ENCODE measurements at places on chromosomes 16 and 17. TPM values are rescaled to one million over a fixed set of nuclear protein-coding genes. Genes with fewer than 3 reads are reported as not detected.

DNA sequence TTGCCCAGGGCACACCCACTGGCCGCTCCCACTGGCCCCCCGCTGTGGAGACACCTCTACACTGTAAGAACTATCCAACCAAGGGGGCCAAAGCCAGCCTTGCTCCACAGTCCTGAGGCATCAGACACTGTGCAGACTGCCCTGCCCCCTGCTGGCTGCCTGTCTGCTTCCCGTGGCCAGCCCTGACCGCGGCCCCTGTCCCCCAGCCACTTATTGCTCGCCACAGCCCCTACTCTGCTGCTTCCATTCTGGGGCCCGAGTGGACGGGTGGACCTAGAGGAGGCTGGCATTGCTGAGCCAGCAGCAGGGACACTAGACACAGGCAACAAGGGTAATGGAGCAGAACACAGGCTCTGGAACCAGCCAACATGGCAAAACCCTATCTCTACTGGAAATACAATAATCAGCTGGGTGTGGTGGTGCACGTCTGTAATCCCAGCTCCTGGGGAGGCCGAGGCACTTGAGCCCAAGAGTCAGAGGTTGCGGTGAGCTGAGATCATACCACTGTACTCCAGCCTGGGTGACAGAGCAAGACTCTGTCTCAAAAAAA, 19.7 kb upstream of the LRRC37A3 start:
- no peak overlapping the region for H3K27ac ChIP-seq
- H3K36me3 ChIP-seq = no peaks in the 10 kb centered on the region
- peaks cover 8% of the 10 kb centered on the region for H3K4me1 ChIP-seq
- no peaks in the 10 kb centered on the region for H3K27me3 ChIP-seq
- H3K4me3 ChIP-seq = no peak overlapping the region

Gene FGF11
- total RNA-seq = 10.5 TPM

Gene NPIPB2
- 34.4 TPM for total RNA-seq

GRCh38 chr16:11350921-11351335, 5.7 kb downstream of the RMI2 start:
- no peak for DNase-seq
- H3K27ac ChIP-seq = peak overlapping the region; percentile 90
- H3K36me3 ChIP-seq = no peaks in the 10 kb centered on the region

GRCh38 chr16:20225228-20225733, 102.0 kb downstream of the GP2 start:
- DNase-seq = no peak
- H3K4me1 ChIP-seq = no peaks in the 10 kb centered on the region
- H3K27me3 ChIP-seq = no peaks in the 10 kb centered on the region
- no peaks in the 10 kb centered on the region for H3K36me3 ChIP-seq
- H3K4me3 ChIP-seq = no peak overlapping the region

Gene CIITA
- 8.6 TPM for total RNA-seq

Gene NPIPA8
- total RNA-seq = not detected

- no peak overlapping the region for H3K27ac ChIP-seq
- no peak for DNase-seq
- H3K36me3 ChIP-seq = no peaks in the 10 kb centered on the region
- no peaks in the 10 kb centered on the region for H3K27me3 ChIP-seq
Observed at GRCh38 chr17:34245351-34245905, 9.7 kb upstream of the CCL2 start.

GRCh38 chr16:77679391-77679790, 42.9 kb upstream of the NUDT7 start:
- no peak for DNase-seq
- H3K4me3 ChIP-seq = no peak overlapping the region
- no peak overlapping the region for H3K27ac ChIP-seq
- no peaks in the 10 kb centered on the region for H3K36me3 ChIP-seq
- no peaks in the 10 kb centered on the region for H3K4me1 ChIP-seq
- H3K27me3 ChIP-seq = no peaks in the 10 kb centered on the region

DNA sequence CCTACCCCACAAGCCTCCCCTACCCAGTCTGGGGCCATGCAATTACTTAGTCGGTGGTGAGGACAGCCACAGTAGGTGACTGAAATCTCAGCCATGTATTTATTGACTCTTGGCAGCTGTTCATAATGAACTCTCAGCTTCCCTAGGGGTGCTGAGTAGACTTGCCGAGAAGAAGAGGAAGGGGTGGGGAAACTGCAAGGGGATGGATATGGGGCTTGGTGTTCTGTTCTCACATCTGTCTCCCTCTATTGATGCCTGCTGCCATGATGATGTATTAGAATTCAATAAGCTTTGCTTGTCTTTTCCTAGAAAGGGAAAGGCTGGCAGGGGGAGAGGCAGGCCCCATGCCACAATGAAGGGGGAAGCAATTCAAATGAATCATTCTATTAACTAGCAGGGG, 112.9 kb downstream of the GP2 start:
- no peaks in the 10 kb centered on the region for H3K4me1 ChIP-seq
- H3K4me3 ChIP-seq = no peak overlapping the region
- H3K27ac ChIP-seq = no peak overlapping the region
- no peaks in the 10 kb centered on the region for H3K27me3 ChIP-seq
- no peak for DNase-seq
- no peaks in the 10 kb centered on the region for H3K36me3 ChIP-seq

DNA sequence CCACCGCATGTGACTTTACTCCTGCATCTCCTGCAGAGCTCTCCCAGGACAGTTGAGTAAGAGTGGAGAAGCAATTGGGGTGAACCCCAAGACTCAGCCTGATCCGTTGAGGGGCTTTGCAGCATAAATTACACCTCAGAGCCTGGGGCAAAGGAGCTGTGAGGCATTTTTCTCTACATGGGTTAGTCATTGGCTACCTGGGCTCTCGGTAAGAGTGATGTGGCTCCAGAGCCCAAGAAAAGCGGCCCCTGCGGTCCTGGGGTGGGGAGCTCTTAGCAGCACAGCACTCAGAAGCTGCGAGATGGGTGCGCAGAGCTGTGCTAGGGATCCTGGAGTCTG, 40.4 kb upstream of the C16orf78 start:
- H3K4me3 ChIP-seq = no peak overlapping the region
- no peaks in the 10 kb centered on the region for H3K27me3 ChIP-seq
- peaks cover 21% of the 10 kb centered on the region for H3K4me1 ChIP-seq
- DNase-seq = no peak

Gene MAF
- 67.2 TPM for total RNA-seq

Gene NLRP1
- 33.3 TPM for total RNA-seq

- no peaks in the 10 kb centered on the region for H3K36me3 ChIP-seq
- no peaks in the 10 kb centered on the region for H3K27me3 ChIP-seq
- peak; percentile 10 for DNase-seq
- no peak overlapping the region for H3K4me3 ChIP-seq
- no peak overlapping the region for H3K27ac ChIP-seq
- H3K4me1 ChIP-seq = peaks cover 11% of the 10 kb centered on the region
Observed at GRCh38 chr17:76586741-76587487, 1.3 kb upstream of the ST6GALNAC2 start.

GRCh38 chr17:43014649-43015542, 7.3 kb downstream of the VAT1 start:
- peaks cover 37% of the 10 kb centered on the region for H3K36me3 ChIP-seq
- H3K27me3 ChIP-seq = no peaks in the 10 kb centered on the region
- no peak overlapping the region for H3K4me3 ChIP-seq

- no peak overlapping the region for H3K27ac ChIP-seq
- no peak for DNase-seq
- H3K4me3 ChIP-seq = no peak overlapping the region
- peaks cover 61% of the 10 kb centered on the region for H3K4me1 ChIP-seq
Observed at GRCh38 chr17:77326636-77327035, 185.9 kb downstream of the SEC14L1 start.
